Urinary bladder (tissue), 4 donors: ENCODE measurements at places on chromosomes 1 and 21. TPM values are rescaled to one million over a fixed set of nuclear protein-coding genes. Genes with fewer than 3 reads are reported as not detected.

GJA9 gene
- polyA plus RNA-seq: not detected

CEP104 gene
- 17.0 TPM for polyA plus RNA-seq

BCL2L15 gene
- polyA plus RNA-seq: 0.25 TPM

C1orf185 gene
- not detected for polyA plus RNA-seq

MROH7 gene
- polyA plus RNA-seq: 3.0 TPM

LENEP gene
- polyA plus RNA-seq: not detected

CGN gene
- polyA plus RNA-seq: 5.5 TPM

GSTM1 gene
- polyA plus RNA-seq: 1.1 TPM

OR14K1 gene
- not detected for polyA plus RNA-seq

CD1B gene
- 0.09 TPM for polyA plus RNA-seq

SEMA6C gene
- polyA plus RNA-seq: 13.7 TPM

SPTA1 gene
- 0.06 TPM for polyA plus RNA-seq
